Activated CD8-positive, alpha-beta memory T cell treated with anti-CD3 and anti-CD28 coated beads for 1 hour (primary cell): ENCODE measurements at places on chromosomes 4 and X.

GRCh38 chr4:127049526-127049925, 583.2 kb upstream of the INTU start:
- DNase-seq: no peak

DNA sequence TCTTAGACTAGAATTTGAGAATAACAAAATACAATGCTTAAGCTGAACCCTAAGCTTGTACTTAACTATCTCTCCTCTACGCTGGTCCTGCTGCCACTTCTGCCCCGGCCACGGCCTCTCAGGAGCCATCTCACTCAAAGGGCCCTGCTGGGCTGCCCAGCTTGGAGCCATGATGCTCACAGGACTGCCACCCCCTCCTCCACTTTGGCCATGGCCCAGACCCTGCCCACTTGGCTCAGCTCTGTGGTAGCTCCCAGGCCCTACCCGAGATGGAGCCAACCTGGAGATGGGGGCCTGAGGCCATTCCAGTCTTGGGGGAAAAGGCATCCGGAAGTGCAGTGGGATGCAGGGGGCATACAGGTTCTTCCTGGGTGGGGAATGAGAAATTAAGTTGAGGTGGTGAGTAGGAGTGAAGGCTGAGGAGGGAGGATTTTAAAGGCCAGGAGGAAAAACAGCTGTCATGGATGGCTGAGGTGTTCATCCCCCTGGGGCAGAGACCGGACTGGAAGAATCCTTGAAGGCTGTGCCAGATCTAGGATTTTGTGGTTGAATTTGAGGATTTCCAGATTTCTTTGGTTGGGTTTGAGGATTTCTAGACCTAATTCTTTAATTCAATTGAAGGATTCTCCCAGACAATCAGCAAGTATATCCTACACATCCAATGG, 824 bp downstream of the SASH3 start:
- DNase-seq: no peak

DNA sequence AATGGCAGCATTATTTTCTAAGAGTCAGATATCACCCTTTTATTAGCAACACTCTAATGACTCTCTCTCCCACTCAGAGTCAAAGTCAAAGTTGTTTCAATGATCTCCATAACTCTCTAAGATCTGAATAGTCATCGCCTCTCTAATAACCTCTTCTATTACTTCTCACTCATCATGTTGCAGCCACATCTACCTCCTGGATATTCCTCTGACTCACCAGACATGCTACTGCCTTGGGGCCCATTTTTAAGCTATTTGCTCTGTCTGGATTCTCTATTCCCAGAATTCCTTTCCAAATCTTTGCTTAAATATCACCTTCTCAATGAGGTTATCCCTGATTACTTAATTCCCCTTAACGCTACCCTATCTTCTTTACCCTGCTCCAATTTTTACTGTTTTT, 391.8 kb upstream of the MAGEB16 start:
- no peak for DNase-seq

DNA sequence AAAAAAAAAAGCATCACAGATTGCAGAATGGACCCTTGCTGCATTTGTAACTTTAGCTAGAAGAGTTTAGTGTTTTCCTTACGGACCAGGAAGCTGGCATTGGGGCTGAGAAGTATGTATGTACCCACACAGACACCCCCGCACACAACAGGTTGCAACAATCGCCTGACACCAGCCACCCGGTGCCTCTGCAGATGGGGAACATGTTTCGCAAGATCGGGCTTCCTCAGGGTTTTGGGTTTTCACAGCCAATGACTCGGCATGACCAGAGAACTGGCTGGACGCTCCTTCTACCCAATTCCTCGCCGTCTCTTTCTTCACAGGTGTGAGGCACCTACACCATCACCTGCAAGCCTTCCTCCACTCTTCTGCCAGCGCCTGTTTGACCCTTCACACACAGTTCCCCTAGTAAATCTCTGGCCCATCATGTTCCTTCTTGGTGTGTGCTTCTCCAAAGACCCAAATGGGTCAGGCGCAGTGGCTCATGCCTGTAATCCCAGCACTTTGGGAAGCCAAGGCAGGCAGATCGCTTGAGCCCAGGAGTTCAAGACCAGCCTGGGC, 70.4 kb downstream of the DHRSX start:
- DNase-seq: no peak
